Stimulated activated naive B cell treated with anti-CD40 and anti-IgM and Interleukin-4, amounts not matched to agents 10 μg/mL and 1 μg/mL and 100 μg/mL, for 72 hours (primary cell): ENCODE measurements at places on chromosomes 5 and 9.

DNA sequence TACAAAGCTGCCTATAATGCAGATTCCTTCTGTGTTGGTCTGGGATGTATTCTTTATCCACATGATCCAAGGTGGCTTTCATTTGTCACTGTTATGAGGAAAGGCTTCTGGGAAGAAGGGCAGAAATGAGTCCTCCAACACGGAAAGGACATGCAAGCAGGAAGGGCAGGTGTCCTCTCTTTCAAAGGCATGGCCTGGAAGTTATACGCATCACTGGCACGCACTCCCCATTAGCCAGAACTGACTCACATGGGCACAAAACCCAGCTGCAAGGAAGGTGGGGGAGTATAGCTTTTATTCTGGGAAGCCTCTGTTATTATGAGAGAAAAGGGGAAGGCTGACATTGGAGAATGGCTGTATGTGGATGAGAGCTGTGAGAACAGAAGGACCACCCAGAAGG lies 141.3 kb upstream of the ZNF618 start:
- no peak for DNase-seq

DNA sequence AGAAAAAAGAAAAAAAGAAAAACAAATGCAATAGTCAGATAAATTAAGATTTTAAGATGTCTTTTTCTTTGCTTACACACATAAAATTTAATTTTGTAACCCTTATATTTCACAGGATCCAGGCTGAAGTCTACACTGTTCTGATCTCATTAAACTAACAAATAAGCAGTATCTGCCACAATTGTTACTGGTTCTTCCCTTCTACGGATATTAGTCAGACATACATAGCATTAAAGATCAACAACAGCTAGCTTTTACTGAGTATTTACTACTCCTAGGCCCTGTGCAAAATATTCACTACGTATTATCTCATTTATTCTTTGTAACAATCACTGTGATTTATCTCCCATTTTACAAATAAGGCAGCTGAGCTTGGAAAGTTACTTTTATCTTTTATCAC lies 34.9 kb downstream of the GNAQ start:
- no peak for DNase-seq

- DNase-seq, result no peak
These were observed 54.4 kb downstream of the EBF1 start for GRCh38 chr5:159045165-159045811.

DNA sequence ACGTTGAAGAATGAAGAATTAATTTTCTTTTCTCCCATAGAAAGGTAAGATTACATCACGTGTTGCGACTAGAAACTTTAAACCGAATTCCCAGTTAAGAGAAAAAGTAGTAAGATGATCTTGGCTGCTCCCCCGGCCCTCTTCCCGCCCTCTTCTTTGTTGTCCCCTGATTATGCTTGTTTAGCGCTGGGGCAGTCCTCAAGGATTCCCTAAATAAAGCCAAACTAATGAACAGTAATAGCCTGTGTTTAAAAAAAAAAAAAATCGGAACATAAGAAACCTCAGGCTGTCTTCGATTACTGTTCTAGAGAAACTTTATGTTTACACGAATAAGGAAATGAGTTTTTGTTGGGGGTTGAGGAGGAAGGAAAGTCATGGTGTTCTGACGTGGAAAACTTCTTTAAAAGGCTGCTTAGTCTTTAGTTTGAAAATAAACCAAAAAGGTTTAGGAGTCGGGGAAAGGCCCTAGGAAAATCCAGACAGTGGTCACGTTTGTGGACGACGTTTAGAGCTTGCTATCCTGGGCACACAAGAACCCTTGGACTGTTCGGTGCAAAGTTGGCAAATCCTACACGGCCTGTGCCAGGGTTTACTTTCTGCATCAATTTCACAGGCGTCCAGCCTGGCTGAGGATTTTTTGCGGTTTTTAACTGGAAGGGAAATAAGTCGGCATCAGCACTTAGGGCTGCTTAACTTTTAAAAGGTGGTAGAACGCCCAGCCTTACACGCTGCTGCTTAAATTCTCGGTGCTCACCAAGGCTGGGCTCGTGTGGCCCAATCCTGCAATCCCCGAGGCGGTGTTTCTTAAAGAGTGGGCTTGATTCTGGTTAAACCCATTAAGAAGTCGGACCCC lies 1.1 kb upstream of the MAT2B start:
- DNase-seq, result peak; percentile 67

- DNase-seq, result no peak
These were observed 20.6 kb downstream of the NSD1 start for GRCh38 chr5:177154003-177154643.

- no peak for DNase-seq
These were observed 99.7 kb downstream of the STARD4 start for GRCh38 chr5:111412593-111412992.

- DNase-seq, result no peak
These were observed 124.6 kb upstream of the TBCA start for GRCh38 chr5:77900691-77901090.

DNA sequence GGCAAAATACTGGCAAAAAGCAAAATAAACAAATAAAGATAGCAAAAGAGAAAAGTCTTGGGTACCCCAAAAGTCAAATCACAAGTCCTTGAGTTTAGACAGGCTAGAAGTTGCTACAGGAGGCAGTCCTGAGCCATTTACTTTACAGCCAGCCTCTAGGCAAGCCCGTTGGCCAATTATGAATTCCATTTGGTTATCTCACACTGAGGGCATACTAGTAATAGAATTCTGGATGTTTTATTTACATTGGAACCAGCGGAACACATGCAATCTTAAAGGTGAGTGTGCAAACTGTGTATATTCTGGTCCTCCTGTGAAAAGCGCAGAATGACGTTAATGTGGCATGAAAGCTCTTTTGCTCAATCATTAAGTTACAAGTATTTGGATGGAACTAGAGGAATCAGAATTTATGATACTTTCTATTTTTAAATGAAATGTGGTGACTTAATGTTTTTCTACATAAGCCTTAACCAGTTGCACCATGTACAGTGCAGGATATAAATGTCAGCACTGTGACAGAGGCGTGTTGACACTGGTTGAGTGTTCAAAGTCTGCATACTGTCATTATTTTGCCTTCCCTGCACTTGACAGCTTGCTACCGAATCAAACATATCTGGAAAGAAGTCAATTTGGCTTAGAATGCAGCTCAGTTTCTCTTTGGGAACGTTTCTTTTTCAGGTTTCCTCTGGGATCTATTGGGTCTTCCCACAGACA lies 7.9 kb downstream of the GDNF start:
- DNase-seq, result no peak

- no peak for DNase-seq
These were observed 4.5 kb downstream of the FANCC start for GRCh38 chr9:95313010-95313498.

DNA sequence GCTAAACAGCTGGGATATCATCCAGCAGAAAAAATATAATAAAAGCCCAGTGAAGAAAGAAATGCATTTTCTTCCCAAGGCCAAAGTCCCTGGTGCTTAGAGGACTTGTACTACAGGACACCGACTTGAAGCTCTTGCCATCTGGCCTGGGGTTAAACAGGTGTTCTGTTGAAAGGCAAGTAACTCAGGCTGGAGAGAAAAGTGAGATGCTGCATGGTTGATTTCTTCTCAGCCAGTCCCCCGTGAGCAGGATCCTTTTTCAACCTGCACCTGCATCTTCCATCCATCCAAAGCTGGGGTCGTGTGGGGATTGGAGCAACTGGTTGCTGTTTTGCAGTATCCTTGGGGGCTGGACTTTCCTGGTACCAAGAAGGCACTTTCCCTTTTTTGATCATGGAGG lies 146.1 kb upstream of the RPS23 start:
- no peak for DNase-seq

GRCh38 chr5:137453483-137454080 lies 45.5 kb downstream of the SPOCK1 start:
- DNase-seq, result no peak

DNA sequence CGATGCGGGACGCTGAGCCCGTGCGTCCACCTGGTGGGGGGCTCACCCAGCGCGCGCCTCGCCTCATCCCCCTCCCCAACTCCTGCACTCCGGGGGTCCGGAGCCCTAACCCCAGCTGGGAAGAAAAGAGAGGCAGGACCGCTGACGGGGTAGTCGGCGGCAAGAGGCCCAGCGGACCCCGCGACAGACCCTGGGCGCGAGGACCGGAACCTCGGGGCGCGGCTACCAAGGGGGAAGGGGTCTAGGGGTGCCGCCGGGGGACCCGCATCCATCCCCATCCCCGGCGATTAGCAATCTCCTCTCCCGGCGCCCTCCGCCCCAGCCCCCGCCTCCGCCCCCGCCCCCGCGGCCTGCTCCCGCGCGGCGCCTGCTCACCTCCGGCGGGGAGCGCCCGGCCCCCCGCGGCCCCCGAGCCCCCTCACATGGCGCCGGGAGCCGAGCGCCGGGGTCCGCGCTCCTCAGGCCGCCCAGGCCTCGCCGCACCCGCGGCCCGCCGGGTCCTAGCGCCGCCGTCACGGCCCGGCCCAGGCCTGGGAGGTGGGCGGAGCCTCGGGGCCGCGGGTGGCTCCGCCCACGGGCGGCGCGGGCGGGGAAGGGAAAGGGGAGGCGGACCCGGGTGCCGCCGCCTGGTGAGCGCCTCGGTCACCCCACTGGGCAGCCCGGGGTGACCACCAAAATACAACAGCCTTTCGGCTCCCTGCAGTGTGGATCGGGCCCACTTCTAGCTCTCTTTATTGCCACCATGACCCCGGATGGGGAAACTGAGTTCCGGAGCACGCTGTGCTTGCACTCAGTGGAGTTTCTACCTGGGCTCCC lies at the start of gene ST6GALNAC6:
ST6GALNAC6 (minus strand) TSS at position 476 of the 816 bp plus-strand sequence. CDS start 1,622 bp downstream, outside the sequence.
- DNase-seq, result peak; percentile 71

DNA sequence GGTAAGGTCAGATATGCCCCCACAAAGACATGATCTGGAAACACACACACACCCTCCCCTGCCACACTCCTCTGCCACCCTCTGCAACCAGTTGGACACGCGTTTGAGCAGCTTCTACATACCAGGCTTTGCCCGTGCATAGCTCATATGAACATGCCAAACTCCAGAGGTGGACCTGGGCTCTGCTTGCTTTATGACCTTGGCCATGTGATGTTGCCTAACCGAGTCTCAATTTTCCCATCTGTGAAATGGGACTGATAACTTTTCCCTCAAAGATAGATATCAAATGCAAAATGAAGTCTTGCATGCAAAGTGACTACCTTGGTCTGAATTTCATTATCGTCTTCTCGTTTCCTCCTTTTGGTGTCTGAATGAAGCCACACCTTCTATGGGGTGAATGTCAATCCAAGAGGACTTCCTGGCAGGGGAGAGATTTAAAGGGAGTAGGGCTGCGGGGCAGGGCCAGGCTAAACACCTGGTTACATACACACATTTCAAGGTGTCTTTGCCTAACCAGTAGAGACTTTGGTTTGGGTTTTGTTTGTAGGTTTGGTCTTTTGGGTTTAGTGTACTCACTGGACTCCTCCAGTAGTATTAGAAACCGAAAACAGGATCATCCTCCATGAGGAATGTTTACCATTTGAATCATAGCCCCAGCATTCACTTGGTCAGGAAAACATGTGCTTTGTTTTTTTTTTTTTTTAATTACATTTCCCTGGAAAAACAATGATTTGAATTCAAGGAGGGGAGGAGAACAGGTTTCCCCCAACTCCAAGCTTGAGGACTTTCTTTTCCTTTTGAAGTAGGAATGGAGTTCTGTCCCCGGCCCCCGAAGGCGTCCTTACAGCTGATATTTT lies 63.2 kb downstream of the COL27A1 start:
- no peak for DNase-seq

GRCh38 chr9:95381221-95381620 lies 63.7 kb upstream of the FANCC start:
- DNase-seq, result no peak

GRCh38 chr9:77673941-77674791 lies 26.0 kb upstream of the GNA14 start:
- DNase-seq, result no peak

DNA sequence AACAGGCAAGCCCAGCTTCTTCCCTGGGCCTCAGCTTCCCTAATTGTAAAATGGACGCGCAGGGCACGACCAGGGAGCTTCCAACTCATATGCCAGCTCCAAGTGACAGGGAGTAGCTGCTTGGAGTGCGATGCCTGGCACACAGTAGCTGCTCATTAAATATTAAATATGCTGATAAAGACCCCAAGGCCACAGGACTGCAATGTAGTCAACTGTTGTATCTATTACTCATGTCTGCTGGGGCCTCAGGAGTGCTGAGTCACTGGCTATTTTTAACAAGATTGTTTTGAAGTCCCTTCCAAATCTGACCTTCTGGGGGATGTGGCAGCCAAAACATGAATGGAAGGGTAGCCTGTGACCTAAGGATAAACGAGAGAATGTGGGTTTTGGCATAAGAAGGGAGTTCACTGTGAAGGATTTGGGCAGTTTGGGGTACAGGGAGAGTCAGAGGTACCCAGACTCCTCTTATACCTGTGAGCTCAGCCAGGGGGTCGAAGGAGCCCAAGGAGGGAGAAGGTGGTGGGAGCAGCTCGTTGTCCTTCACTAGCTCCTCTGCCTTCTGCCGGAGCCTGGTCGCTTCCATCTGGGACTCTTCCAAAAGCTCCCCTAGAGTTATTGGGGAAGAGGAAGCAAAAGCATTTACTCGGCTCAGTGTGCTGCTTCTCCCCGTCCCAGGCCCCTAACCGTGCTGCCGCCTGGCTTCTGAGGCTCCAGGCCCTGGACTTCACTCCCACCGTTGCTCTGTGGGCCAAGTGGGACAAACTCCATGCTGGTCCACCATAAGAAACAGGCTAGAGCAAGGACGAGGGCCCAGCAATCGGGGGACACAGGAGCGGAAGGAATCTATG lies 17.5 kb downstream of the TNIP1 start:
- DNase-seq, result no peak

GRCh38 chr9:104896131-104896530 lies 31.8 kb downstream of the ABCA1 start:
- no peak for DNase-seq

DNA sequence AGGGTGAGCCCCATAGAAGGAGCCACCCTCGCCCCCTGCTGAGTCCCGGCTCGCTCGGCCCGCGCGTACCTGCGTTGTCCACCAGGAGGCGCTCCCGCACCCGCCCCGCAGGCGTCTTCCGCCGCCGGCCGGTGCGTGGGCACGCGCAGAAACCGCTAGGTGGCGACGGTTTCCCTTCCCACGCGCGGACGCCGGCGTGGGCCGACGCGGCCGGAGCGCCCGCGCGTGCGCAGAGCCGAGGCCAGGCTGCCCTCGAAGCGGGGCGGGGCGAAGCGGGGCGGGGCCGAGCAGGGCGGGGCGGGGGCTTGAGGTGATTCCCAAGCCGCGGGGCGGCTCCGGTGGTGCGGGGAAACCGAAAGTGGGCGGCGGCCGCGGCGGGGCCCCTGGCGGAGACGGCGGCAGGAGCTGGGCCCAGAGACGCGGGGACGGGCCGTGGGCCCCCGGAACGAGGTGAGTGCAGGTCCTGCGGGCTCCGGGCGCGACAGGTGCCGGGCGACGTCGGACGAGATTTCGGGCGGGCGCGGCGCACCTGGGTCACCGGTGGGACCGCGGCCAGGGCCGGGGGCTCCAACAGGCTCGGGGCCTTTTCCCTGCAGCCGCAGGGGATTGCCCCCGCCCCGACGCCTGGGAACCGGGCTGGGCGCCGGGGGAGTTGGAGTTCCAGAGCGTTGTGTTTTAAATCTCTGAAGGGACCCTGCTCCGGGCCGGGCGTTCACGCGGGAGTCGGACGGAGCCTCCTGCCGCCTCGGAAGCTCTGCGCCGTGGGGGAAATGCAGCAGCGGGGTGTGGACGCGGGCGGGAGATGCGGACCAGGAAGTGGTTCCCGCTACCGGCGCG lies at the start of gene TDRD7:
TDRD7 (plus strand) TSS at position 308 of the 837 bp plus-strand sequence. CDS start 16,370 bp downstream, outside the sequence.
- DNase-seq, result peak; percentile 87
